ENCODE measurements at places on chromosomes 1 and 21. TPM values are rescaled to one million over a fixed set of nuclear protein-coding genes. Genes with fewer than 3 reads are reported as not detected.

SLC6A17 gene
- total RNA-seq, result 0.58 TPM

PPIAL4G gene
- not detected for total RNA-seq

FALEC gene
- 0.80 TPM for total RNA-seq

VANGL2 gene
- total RNA-seq, result 19.8 TPM

BATF3 gene
- 0.55 TPM for total RNA-seq

SPRR1B gene
- 274 TPM for total RNA-seq

CACHD1 gene
- 44.6 TPM for total RNA-seq

GRCh38 chr1:200304171-200304570, 105.7 kb downstream of the ZNF281 start:
- H3K27me3 ChIP-seq, result peaks cover 58% of the 10 kb centered on the region
- H3K4me3 ChIP-seq, result peak overlapping the region; percentile 42
- DNase-seq, result no peak
- no peaks in the 10 kb centered on the region for H3K36me3 ChIP-seq
- no peak overlapping the region for H3K27ac ChIP-seq
- H3K4me1 ChIP-seq, result peaks cover 3% of the 10 kb centered on the region

DNA sequence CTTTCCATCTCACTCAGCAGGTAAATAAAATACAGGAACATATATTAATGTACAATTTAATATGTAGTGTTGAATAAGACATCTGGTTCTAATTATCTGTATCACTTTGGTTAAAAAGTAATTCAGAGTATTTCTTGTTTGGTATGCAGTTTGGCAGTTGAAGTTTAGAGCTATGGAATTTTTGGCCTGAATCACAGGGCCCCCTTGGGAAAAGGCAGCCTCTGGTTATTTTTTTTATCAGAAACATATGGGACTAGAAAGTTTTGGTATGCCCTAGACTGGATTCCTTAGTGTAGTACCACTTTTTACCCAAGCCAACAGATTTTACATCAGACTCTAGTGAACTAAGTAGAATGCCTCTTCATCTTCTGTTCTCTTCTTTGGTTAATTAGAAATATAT, 26.4 kb downstream of the CNST start:
- DNase-seq, result no peak
- no peak overlapping the region for H3K27ac ChIP-seq
- no peaks in the 10 kb centered on the region for H3K27me3 ChIP-seq
- peaks cover 6% of the 10 kb centered on the region for H3K4me1 ChIP-seq
- peaks cover 32% of the 10 kb centered on the region for H3K36me3 ChIP-seq
- no peak overlapping the region for H3K4me3 ChIP-seq

DNA sequence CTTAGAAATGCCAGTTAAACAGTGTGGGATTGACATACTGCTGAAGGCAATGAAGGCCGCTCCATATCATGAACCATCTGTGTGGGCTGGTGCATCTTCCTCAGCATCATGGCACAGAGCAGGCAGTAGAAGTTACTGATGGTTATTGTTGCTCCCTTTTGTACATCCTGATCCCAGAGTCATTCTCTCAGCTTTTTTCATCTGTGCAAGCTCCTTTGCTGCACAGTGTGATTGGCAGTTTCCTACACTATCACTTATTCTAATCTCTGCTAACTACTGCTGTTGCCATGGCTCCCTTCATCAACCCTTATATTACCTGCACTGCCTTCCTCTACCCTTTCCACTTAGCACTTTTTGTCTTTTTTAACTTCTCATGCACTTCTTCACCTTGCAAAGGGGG, 16.2 kb downstream of the RGS13 start:
- no peaks in the 10 kb centered on the region for H3K27me3 ChIP-seq
- no peaks in the 10 kb centered on the region for H3K4me1 ChIP-seq
- H3K27ac ChIP-seq, result no peak overlapping the region
- no peak for DNase-seq
- no peak overlapping the region for H3K4me3 ChIP-seq

DNA sequence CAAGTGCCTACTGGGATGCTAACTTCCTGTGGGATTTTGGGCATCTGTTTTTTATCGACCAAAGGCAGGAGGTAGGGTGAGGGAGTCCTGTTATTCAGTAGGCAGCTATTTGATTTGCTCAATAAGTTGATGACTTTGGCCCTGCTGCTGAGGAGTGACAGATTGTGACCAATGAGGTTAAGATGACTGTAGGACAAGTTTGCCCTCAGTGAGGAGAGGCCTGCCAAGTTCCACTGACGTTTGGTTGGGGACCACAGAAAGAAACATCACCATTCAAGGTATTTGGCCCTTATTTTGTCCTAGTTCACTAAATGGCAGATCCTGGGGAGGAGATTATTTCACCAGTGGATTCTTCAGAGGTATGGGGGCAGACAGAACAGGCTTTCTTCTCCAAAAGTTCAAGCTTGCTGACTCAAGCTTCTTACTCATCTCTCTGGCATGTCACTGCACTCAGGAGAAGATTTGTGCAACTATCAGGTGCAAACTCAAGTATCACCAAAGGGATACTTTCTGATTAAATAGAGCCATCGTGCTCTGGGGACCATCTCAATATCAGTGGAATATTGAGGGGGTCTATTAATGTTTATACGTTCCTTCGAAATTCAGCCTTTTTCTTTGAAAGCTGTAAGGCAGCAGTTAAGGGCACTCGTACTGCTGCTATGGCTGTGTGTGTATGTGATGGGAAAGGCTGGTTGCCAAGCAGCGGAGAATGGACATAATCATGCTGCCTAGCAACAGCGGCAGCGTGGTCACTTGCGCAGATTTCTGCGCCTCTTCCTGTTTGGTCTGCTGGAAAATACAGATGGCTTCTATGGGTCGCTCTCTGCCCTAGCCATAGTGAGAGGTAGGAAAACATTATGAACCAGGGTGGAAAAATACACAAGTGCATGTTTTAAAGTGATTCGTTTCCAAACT, 78.7 kb downstream of the PBX1 start:
- peaks cover 80% of the 10 kb centered on the region for H3K4me1 ChIP-seq
- H3K27ac ChIP-seq, result peak overlapping the region; percentile 95
- H3K36me3 ChIP-seq, result peaks cover 63% of the 10 kb centered on the region
- H3K4me3 ChIP-seq, result peak overlapping the region; percentile 68

DNA sequence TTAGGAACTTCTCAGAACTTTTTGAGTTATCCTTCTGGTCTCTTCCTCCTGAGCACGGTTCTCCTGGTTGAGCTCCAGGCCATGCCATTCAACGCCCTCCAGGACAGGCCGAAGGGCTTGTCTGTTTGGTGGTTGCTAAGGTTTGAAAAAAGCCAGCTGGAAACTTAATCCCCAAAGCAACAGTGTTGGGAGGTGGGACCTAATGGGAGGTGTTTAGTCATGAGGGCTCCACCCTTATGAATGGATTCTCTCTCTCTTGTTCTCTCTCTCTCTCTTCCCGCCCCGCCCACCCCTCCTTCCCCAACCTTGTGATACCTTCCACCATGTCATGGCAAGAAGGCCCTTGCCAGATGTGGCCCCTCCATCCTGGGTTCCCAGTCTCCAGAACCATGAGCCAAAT, 829 bp downstream of the KCNE1 start:
- no peaks in the 10 kb centered on the region for H3K36me3 ChIP-seq
- no peak for DNase-seq
- H3K4me3 ChIP-seq, result no peak overlapping the region
- H3K27ac ChIP-seq, result no peak overlapping the region
- H3K27me3 ChIP-seq, result peaks cover 2% of the 10 kb centered on the region

GRCh38 chr1:104671684-104672353, 922.1 kb downstream of the AMY1C start:
- peaks cover 6% of the 10 kb centered on the region for H3K4me1 ChIP-seq
- H3K27me3 ChIP-seq, result no peaks in the 10 kb centered on the region
- DNase-seq, result no peak

DNA sequence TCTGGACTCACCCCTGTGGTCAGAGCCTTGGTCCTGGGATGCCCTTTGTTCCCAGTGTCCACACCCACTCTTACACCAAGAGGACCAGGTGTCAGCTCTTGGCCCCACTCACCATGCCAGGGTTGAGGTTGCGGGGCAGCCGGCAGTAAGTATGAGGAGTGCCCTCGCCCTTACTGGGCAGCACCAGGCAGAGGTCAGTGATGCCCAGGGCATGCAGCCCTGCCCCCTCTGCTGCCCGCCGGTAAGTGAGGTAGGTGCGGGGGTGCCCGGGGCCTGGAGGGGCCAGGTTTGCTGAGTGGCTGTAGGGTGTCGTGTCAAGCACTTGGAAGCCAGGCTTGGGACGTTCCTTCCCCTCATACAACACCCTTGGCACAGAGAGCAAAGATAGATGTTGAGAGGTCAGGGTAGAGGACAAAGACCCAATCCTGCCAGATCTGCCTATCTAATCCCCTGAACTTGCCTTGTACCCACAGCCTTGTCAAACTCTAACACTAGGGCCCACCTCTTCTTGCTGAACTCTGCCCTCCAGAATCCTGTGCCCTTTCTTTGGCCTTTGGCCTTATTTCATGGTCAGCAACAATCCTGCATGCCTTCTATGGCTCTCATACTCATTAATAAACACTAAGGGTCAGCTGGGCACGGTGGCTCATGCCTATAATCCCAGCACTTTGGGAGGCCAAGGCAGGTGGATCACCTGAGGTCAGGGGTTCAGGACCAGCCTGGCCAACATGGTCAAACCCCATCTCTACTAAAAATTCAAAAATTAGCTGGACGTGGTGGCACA, 3.6 kb downstream of the DENND4B start:
- no peak for DNase-seq
- H3K4me3 ChIP-seq, result no peak overlapping the region
- H3K27me3 ChIP-seq, result no peaks in the 10 kb centered on the region
- H3K27ac ChIP-seq, result no peak overlapping the region
- H3K36me3 ChIP-seq, result no peaks in the 10 kb centered on the region
- H3K4me1 ChIP-seq, result peaks cover 7% of the 10 kb centered on the region

DNA sequence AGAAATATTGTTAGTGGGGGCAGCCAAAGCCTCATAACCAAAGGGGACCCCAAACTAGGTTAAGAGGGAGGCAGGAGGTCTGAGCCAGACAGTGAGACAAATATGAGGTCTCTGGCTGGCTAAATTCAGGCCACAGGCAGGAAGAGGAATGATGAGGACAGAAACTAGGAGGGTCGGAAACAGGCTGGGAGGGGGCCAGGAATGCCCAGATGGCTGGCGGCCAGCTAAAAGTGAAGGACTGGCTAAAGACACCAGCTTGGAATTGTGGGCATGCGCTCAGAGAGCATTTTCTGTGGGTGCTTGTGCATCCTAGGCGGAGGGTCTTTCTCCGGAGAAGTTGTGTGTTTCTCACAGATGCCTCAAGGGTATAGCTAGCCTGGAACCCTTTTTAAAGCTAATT, 77.0 kb downstream of the PGM1 start:
- H3K4me1 ChIP-seq, result peaks cover 11% of the 10 kb centered on the region
- no peak overlapping the region for H3K4me3 ChIP-seq
- H3K36me3 ChIP-seq, result no peaks in the 10 kb centered on the region

DNA sequence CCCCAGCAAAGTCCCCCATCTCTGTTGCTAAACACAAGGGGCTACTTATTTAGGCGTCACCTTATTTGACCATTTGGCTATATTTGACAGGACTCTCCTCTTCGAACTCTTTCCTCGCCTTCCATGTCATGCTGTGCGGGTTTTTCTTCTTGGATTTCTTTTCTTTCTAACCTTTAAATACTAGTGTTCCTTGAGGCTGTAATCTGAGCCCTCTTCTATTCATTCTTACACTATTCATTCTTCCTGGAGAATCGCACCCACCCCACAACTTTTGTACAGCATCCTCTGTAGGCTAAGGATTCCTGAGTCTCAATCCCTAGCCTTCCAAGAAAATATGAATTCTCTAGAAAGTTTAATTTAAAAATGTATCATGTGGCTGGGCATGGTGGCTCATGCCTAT, 61.7 kb upstream of the C1orf115 start:
- no peaks in the 10 kb centered on the region for H3K27me3 ChIP-seq
- no peak for DNase-seq
- peaks cover 8% of the 10 kb centered on the region for H3K36me3 ChIP-seq
- H3K27ac ChIP-seq, result no peak overlapping the region
